ENCODE measurements at places on chromosomes 11 and 22.

- DNase-seq, result no peak
Measured at GRCh38 chr11:74070723-74071492, 62.0 kb upstream of the UCP3 start.

DNA sequence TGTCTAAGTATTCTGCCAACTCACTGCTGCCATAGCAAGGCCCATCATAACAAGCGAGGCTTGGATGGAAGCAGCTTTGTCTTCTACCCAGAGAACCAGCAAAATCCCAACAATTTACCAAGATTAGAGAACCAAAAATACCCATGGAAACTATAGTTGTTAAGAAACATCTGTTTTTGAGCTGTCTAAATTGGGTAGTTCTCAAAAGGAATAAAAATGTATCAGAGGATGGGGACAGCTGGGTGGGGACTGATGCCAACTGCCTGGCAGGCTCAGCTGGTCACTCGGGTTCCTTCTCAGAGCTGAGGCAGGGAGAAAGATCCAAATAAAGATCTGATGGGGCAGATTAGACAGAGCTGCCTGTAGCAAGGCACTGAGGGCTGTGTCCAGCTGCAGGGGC lies 85.9 kb upstream of the GRK3 start:
- DNase-seq, result no peak

DNA sequence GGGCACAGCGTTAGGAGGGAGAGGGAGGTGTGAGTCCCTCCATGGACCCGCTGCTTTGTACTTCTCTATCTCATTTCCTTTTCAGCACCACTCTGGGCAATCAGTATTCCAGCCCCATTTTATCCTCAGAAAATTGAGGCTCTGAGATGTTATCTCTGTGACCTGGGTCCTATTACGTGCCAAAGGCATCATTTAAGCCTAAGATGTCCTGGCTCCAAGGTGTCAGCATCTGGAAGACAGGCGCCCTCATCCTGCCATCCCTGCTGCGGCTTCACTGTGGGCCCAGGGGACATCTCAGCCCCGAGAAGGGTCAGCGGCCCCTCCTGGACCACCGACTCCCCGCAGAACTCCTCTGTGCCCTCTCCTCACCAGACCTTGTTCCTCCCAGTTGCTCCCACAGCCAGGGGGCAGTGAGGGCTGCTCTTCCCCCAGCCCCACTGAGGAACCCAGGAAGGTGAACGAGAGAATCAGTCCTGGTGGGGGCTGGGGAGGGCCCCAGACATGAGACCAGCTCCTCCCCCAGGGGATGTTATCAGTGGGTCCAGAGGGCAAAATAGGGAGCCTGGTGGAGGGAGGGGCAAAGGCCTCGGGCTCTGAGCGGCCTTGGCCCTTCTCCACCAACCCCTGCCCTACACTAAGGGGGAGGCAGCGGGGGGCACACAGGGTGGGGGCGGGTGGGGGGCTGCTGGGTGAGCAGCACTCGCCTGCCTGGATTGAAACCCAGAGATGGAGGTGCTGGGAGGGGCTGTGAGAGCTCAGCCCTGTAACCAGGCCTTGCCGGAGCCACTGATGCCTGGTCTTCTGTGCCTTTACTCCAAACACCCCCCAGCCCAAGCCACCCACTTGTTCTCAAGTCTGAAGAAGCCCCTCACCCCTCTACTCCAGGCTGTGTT lies 829 bp upstream of the APOC3 start:
- no peak for DNase-seq

GRCh38 chr11:35133656-35134055 lies 5.3 kb upstream of the CD44 start:
- peak; percentile 40 for DNase-seq

GRCh38 chr11:77113382-77114088 lies 10.9 kb downstream of the OMP start:
- no peak for DNase-seq

GRCh38 chr11:61667684-61668305 lies 12.4 kb upstream of the DAGLA start:
- DNase-seq, result no peak

- DNase-seq, result no peak
Measured at GRCh38 chr11:29682856-29683255, 334.0 kb downstream of the KCNA4 start.

DNA sequence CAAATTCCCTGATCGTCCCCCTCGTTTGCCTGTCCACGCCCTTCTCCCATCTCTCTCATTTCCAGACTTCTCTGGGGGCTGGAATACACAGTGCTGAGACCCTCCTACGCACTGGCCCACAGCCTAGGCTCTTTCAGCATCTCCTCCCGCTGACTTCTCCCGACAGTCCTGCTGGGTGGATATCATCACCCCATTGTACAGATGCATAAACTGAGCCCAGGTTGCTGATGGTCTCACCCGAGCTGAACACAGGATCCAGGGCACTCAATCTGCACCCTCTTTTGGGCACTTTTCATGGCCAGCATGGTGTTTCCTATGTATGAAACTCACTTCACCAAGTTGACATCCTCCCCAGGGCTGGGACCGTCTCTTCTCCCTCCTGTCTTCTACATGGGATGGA lies 31.7 kb upstream of the PICK1 start:
- DNase-seq, result no peak

- DNase-seq, result peak; percentile 36
Measured at GRCh38 chr11:44607319-44607962, 42.0 kb downstream of the CD82 start.

DNA sequence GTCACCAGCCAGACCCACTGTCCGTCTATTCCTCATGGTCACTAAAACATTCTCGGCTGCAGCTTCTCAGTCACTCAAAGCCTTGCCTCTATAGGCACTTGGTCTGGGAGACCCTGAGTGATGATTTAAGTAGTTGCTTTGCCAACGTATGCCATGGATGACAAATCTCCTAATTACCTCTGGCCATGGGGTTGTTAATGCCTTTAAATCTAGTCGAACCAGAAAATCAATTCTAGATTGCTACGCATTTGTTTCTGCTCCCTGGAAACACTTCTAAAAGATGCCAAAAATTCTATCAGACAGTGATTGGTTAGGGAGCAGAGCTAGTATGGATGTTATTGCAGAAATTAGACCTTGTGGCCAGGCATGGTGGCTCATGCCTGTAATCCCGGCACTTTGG lies 57.0 kb upstream of the RTL6 start:
- DNase-seq, result no peak

DNA sequence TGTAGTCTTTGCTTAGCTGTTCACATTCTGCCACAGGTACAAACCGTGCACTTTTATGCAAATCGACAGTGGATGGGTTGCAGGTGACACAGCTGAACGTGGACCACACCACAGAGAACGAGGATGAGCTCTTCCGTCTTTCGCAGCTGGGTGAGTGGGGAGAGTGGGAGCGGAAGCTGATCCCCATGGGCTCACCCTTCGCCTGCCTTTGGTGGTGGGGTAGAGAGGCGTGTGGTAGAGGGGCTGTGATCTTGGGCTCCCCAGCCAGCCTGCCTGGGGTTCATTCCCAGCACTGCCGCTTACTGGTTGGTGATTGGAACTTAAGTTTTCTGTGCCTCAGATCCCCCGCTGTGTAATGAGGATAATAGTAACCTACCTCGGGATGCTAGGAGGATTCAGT lies 19.1 kb downstream of the TAB1 start:
- DNase-seq, result no peak

GRCh38 chr11:78659326-78660270 lies 84.9 kb upstream of the NARS2 start:
- no peak for DNase-seq

DNA sequence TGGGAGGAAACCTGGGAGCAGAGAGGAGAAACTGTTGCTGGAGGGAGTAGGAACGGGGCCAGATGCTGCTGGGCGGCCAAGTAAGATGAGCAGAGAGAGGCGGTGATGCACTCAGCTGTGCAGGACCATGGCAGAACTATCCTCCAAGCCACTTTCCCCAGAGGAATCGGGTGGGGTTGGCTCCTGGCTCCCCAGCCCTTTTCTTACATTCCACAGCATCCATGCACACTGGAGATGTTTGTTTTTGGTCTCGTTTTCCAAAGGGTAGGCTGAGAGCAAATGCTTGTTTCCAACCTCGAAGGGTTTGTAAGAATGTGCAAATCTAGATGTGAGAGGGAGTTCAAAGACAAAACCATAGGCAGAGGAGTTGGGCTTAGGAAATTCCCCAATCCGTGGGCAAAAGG lies 73.2 kb downstream of the DBX1 start:
- DNase-seq, result no peak

GRCh38 chr22:41491374-41492100 lies 22.6 kb downstream of the ACO2 start:
- DNase-seq, result no peak

All from activated naive CD4-positive, alpha-beta T cell treated with Interleukin-2 at 50 U/mL for 16 hours (primary cell).